ENCODE measurements at places on chromosomes 1 and 21.

GRCh38 chr1:64183395-64184002 is 19.9 kb upstream of the UBE2U start:
- no peak for DNase-seq
- no peaks in the 10 kb centered on the region for H3K36me3 ChIP-seq
- peaks cover 20% of the 10 kb centered on the region for H3K4me1 ChIP-seq
- H3K27ac ChIP-seq = no peak overlapping the region
- H3K4me3 ChIP-seq = no peak overlapping the region
- H3K27me3 ChIP-seq = no peaks in the 10 kb centered on the region

DNA sequence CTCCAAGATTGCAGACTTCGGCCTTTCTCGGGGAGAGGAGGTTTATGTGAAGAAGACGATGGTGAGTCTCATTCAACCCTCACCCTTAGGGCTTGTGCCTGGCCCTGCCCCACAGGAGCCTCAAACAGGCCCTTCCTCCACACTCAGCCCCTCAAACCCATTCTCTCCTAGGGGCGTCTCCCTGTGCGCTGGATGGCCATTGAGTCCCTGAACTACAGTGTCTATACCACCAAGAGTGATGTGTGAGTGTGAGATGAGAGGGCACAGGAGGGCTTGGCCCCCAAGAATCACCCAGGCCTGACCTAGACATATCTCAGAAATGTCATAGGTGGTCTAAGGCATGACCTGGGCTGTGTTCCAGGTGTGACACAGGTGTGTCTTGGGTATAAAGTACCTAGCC is 18.3 kb upstream of the MPL start:
- H3K4me1 ChIP-seq = no peaks in the 10 kb centered on the region
- H3K36me3 ChIP-seq = no peaks in the 10 kb centered on the region
- no peak for DNase-seq
- no peak overlapping the region for H3K27ac ChIP-seq
- no peak overlapping the region for H3K4me3 ChIP-seq

GRCh38 chr1:102732927-102733326 is 375.4 kb downstream of the COL11A1 start:
- no peaks in the 10 kb centered on the region for H3K36me3 ChIP-seq
- DNase-seq = no peak
- H3K27ac ChIP-seq = no peak overlapping the region
- no peaks in the 10 kb centered on the region for H3K4me1 ChIP-seq
- no peak overlapping the region for H3K4me3 ChIP-seq

GRCh38 chr1:47753808-47754207 is 243.4 kb downstream of the TRABD2B start:
- H3K36me3 ChIP-seq = no peaks in the 10 kb centered on the region
- H3K4me1 ChIP-seq = peaks cover 4% of the 10 kb centered on the region
- H3K4me3 ChIP-seq = no peak overlapping the region
- H3K27me3 ChIP-seq = no peaks in the 10 kb centered on the region
- H3K27ac ChIP-seq = no peak overlapping the region

DNA sequence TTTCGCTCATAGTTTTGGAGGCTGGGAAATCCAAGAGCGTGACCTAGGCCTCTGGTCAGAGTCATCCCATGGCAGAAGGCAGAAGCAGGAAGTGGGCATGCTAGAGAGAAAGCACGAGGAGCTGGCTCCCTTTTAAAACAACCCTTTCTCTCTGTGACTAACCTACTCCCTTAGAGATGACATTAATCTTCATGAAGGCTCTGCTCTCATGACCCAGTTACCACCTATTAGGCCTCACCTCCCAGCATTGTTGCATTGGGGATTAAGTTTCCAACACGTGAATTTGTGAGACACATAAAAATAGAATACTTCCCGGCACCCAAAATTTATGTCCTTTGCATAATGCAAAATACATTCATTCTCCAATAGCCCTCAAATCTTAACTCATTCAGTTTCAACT is 223.1 kb upstream of the ST6GALNAC5 start:
- H3K4me3 ChIP-seq = no peak overlapping the region
- H3K4me1 ChIP-seq = no peaks in the 10 kb centered on the region
- no peak overlapping the region for H3K27ac ChIP-seq
- no peak for DNase-seq

DNA sequence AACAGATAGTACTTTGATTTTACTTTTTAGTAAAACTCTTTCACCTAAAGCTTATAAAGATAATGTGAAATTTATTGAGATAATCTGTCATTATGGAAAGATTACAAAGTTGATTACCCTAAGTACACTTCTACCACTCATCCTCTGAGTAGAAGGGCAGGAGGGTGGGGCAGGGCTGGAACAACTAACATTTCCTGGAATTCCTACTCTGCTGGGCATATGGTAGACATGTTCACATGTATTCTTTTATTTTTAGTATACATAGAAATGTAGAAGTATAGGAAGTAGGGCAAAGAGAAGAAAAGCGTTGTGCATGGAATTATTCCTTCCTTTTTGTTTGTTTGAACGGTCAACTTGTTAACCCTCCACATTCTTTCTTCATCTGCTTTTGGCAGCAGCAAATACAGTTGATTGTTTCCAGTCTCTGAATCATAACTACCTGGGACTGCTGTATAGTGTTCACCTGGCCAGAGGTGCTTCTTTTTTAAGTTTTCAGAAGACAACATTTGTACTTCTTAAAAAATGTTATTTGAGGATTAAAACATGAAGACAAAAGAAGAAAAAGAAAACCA is 85.1 kb downstream of the POU2F1 start:
- H3K27me3 ChIP-seq = no peaks in the 10 kb centered on the region
- H3K4me3 ChIP-seq = no peak overlapping the region
- DNase-seq = no peak
- no peaks in the 10 kb centered on the region for H3K4me1 ChIP-seq
- no peak overlapping the region for H3K27ac ChIP-seq

DNA sequence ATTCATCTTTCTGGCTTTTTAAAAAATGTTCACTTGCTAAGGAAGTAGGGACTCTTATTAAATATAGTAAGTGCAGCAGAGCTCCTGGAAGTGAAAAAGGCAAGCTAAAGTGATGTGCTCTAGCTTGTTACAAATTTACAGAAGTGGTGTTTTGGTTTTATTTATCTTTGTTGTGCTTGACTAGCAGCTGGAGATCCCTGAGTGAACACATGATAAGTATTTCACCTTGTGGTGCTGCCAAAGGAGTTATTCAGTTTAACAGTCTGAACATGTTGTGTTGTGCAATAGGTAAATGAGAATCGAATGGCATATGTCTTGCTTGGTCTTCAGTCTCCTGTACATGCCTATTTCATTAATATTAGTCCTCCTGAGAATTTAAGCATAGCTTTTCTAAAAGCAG is 315.7 kb downstream of the TPR start:
- peak; percentile 2 for DNase-seq
- no peaks in the 10 kb centered on the region for H3K36me3 ChIP-seq
- no peak overlapping the region for H3K27ac ChIP-seq
- peaks cover 12% of the 10 kb centered on the region for H3K4me1 ChIP-seq
- no peak overlapping the region for H3K4me3 ChIP-seq

DNA sequence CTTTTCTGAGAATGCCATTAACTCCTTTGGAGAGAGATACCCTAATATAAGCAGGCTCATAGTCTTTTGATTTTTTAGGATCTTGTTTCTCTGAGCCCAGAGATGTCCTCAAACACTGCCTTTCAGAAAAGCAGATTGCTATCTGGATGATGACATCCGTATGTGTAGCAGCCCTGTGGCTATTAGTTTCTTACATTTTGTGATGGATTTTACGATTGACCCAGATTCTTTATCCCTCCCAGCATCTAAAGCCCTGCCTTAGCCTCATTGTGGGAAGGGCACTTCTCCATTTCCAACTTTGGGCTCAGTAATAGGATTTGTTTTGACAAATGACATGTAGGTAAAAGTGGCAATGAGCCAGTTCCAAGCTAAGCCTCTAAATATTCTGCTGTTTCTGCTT is 300.3 kb downstream of the TTLL7 start:
- H3K4me1 ChIP-seq = peaks cover 9% of the 10 kb centered on the region
- no peak overlapping the region for H3K4me3 ChIP-seq
- no peak overlapping the region for H3K27ac ChIP-seq
- H3K27me3 ChIP-seq = no peaks in the 10 kb centered on the region
- DNase-seq = no peak

DNA sequence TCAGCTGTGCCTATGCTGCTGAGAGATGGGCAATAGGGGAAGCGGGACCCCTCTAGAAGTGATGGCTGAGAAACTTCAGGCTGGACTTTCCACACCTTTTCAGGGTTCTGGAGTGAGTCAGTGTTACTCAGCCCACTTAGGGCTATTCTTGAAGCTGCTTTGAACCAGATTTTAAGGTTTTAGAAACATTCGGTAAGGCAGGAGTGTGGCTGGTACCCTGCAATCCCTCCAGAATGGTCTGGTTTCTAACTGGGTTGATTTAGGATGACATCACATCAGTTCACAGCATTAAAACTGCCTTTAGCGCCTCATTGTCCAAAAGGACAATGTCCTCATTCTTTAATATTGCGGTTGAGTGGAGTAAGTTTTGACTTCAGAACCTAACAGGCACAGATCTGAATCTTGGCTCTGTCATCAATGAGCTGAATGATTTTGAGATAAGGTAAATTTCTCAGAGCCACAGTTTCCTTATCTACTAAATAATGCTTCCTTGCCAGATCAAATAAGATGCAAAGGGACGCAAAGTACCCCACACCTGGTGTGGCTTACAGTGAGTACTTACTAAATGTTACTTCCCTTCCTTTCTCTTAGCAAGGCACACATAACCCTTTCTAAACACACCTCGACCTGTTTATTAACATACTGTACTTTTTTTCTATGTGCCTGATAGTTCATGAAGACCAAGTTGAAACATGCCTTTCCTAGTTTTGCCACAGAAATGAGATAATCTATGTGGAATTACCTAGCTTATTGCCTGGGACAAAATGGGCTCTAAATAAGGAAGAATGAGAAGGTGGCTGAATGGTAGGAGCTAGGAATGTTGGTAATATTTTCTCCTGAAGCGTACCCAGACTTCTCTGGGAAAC is 209.8 kb downstream of the ROR1 start:
- no peak overlapping the region for H3K4me3 ChIP-seq
- H3K27me3 ChIP-seq = no peaks in the 10 kb centered on the region
- H3K36me3 ChIP-seq = no peaks in the 10 kb centered on the region
- DNase-seq = no peak
- peak overlapping the region; percentile 17 for H3K27ac ChIP-seq
- H3K4me1 ChIP-seq = peaks cover 70% of the 10 kb centered on the region

- no peak for DNase-seq
- H3K4me3 ChIP-seq = no peak overlapping the region
- no peaks in the 10 kb centered on the region for H3K27me3 ChIP-seq
- H3K27ac ChIP-seq = no peak overlapping the region
- no peaks in the 10 kb centered on the region for H3K36me3 ChIP-seq
- H3K4me1 ChIP-seq = peaks cover 6% of the 10 kb centered on the region
These were observed 1.1 kb upstream of the DYNLT5 start for GRCh38 chr1:66751160-66751559.

DNA sequence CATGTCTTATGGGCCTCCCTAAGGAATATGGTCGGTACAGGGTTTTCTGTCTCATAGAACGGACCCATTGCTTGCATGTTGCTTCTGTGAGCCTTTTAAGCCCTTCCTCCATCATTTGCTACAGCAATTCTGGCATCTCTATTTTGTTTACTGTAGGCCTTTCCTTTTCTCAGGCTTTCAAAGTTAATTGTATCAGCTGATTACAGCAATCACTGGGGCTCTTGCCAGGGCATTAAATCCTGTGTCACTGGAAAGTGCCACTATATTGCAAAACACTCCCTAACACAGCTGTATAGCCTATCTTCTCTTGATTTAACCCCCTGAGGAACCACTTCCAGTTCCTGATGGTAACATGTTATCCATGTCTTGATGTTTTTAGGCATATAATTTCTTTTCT is 156.5 kb downstream of the PDE4B start:
- no peak overlapping the region for H3K27ac ChIP-seq
- no peaks in the 10 kb centered on the region for H3K4me1 ChIP-seq
- no peaks in the 10 kb centered on the region for H3K36me3 ChIP-seq
- DNase-seq = no peak

DNA sequence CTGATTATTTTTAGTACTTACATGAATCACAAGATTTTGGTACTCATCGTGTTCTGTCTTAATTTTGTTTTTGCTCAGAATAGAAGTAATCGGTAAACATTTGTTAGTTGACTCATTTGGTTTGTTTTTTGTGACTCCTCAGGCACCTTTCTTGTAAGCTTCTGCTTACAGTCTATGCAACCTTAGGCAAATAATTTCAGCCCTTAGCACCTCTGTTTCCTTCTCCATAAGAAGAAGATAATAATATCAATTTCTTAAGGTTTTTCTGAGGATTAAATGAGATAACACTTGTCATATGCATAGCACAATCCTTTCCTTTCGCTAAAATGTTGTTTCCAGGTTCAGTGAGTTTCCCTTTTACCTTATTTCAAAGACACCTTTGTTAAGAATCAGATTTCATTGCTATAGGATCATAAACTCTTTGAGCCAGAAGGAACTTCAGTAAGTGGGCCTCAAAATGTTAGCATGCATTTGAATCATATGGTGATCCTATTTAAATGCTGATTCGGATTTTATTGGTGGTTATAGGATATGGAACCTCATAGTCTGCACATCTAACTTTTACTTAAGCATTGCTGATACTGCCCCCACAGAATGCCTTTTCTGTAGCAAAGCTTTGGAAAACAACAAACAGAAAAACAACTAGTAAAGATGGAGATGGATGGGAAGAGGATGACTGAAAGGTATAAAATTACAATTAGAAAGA is 272.7 kb upstream of the CACYBP start:
- DNase-seq = no peak
- H3K4me3 ChIP-seq = no peak overlapping the region
- H3K27ac ChIP-seq = no peak overlapping the region
- no peaks in the 10 kb centered on the region for H3K27me3 ChIP-seq

DNA sequence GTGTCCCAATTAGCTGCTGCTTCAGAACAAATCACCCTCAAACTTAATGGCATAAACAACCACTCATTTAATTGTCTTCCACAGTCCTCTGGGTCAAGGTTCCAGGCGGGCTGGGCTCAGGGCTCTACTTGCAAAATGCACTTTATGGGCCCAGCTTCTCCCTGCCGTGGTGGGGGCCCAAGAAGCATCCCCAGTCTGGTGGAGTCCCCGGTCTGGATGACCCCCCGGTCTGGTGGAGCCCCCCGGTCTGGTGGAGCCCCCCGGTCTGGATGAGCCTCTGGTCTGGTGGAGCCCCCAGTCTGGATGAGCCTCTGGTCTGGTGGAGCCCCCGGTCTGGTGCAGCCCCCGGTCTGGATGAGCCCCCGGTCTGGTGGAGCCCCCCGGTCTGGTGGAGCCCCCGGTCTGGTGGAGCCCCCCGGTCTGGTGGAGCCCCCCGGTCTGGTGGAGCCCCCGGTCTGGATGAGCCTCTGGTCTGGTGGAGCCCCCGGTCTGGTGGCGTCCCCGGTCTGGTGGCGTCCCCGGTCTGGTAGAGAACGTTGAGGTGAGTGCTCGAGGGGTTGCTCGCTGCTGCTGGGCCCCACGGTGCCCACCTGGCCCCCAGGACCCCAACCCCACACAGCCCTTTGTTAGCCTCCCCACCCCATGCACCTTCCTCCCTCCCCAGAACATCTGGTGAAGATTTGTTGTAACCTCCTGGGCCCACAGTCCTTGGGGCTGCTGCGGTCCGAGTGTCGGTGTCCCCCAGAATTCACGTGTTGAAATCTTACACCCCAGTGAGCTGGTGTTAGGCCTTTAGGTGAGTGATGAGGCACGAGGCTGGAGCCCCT is 33.8 kb downstream of the POFUT2 start:
- H3K27me3 ChIP-seq = no peaks in the 10 kb centered on the region
- no peaks in the 10 kb centered on the region for H3K36me3 ChIP-seq
- no peak overlapping the region for H3K4me3 ChIP-seq

- no peaks in the 10 kb centered on the region for H3K27me3 ChIP-seq
- DNase-seq = no peak
- peaks cover 18% of the 10 kb centered on the region for H3K4me1 ChIP-seq
- H3K4me3 ChIP-seq = no peak overlapping the region
- no peaks in the 10 kb centered on the region for H3K36me3 ChIP-seq
These were observed 3.5 kb upstream of the NBL1 start for GRCh38 chr1:19640363-19641316.

GRCh38 chr1:197976368-197976767 is 59.2 kb downstream of the LHX9 start:
- H3K27ac ChIP-seq = no peak overlapping the region
- H3K4me1 ChIP-seq = no peaks in the 10 kb centered on the region
- no peaks in the 10 kb centered on the region for H3K27me3 ChIP-seq

Measured in body of pancreas (tissue), 4 donors.